ENCODE measurements at places on chromosomes 2 and 18.

DNA sequence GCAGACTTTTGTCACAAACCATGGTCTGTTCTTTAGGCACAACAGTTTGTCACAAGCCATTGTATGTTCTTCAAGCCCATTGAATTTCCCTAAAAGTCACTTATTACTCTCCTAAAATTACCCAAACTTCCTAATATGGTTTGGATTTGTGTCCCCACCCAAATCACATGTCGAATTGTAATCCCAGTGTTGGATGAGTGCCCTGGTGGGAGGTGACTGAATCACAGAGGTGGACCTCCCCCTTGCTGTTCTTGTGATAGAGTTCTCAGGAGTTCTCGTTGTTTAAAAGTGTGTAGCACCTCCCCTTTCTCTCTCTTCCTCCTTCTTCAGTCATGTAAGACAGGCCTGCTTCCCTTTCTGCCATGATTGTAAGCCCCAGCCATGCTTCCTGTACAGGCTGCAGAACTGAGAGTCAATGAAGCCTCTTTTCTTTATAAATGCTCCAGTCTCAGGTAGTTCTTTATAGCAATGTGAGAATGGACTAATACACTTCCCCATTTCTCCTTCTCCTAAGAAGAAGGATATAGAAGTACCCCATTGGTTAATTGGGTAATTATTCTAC lies 11.2 kb upstream of the GYPC start:
- no peak for DNase-seq

GRCh38 chr2:190506666-190507065 lies 27.9 kb downstream of the NEMP2 start:
- no peak for DNase-seq

DNA sequence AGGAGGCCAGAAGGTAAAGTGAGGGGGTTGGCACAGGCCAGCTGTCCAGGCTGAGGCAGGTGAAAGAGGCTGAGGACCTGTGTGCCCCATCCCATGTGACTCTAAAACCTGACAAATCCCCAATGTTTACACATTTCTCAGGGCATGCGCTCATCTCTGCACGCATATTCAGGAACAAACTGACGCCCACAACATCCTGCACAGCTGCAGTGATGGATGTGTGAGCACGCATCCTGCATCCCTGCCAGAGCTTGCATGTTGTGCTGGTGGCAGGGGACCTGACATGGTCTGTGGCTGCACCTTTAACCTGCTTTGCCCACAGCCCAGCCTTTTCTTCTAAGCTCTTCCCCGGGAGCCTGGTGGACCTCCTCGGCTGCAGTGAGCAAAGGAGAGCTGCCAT lies 83.1 kb downstream of the FBXO15 start:
- DNase-seq: no peak

GRCh38 chr2:228793116-228793515 lies 478.0 kb downstream of the PID1 start:
- no peak for DNase-seq

- no peak for DNase-seq
Observed at GRCh38 chr2:3805201-3805939, 102.0 kb downstream of the DCDC2C start.

GRCh38 chr2:215847718-215848117 lies 165.6 kb downstream of the MREG start:
- DNase-seq: no peak

DNA sequence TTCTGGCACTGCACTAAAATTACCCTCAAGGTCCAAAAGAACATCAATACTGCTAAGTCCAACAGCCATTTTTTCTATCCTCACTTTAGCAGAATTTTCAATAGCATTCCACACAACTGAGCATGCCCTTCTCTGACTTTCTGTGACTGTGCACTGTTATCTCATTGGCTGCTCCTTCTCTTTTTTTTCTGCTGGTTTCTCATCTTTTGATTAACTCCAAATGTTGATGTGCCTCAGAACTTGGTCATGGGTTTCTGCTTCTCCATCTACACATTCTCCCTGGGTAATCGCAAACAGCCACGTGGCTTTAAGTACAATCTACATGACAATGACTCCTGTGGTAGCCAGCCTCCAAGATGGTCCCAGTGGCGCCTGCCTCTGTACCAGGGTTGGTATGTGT lies 75.0 kb upstream of the CD226 start:
- no peak for DNase-seq

DNA sequence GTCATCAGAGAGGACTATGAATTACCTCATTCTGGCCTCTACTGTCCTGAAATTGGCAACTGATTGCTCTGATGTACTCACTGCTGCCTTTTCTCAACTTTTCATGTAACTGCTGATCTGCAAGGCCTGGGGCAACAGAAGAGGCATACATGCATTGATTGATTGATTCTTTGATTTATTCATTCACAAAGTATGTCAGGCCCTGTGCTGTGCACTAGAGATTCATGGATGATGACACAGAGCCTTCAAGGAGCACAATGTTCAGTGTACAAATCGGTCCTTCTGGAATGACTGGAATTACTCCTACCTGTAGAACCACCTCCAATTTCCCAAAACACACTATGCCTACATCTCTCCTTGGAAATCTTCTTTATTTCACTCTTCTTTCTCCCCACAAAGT lies 111.3 kb downstream of the LRATD1 start:
- no peak for DNase-seq

DNA sequence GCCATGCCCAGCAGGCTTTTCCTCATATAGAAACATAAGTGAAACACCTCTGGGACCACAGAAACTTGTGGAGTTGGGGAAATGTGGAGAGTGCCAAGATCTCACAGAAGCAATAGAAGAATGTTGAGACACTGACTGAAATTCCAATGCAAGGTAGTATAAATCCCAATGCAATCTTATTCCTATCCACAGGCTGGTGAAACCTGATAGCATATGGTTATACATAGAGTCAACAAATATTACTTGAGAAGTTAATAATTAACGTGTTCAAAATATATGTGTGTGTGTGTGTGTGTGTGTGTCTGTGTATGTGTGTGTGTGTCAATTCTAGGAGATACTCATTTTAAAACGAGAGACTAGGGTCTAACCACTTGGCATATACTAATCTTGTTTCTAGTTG lies 776.8 kb upstream of the ACVR2A start:
- DNase-seq: no peak

- DNase-seq: no peak
Observed at GRCh38 chr18:73408469-73408868, 540.7 kb upstream of the NETO1 start.

DNA sequence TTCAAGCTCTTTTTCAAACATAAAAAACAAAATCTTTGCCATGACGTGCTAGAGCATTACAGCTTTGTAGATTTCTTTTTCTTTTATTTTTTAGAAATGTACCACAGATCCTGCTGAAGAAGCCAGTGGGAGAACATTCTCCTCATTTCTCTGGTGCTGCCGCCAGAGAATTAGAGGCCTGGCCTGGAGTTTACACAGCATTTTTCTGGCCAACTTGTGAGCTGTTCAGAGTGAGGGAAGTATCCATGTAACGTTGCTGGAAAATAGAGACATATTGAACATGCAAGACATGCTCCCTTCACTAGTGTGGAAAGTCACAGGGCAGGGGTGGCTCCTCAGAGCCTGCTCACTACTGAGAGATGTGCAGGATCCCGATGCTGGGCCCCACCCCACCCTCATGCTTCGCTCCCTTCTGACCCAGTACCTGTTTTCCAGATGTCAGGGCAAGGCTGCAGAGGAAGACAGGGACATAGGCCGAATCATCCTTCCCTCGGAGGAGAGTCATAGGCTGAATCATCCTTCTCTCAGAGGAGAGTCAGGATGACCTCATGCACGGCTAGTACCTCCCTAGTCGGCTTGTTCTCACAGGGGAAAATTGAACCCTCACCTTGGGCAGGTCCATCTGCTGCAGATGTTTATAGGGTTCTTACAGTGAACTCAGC lies 298.5 kb downstream of the INSIG2 start:
- DNase-seq: peak; percentile 85

DNA sequence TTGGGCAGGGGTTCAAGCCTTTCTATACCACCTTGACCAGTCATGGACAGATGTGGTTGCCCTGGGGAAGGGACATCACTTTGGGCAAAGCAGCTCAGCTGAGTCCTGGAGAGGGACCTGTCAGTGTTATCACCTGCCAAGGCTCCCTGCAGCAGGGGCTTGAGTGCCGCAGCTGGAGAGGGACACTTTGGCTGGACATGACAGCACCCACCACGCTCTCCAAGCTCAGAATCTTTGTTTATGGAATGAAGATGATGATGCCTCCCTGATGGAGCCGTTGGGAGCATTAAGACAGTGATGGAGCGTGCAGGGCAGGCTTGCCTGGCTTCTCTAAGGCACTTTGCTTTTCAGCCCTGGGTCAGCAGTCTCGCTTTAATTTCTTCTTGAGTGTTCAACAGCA lies 4.3 kb upstream of the TFCP2L1 start:
- no peak for DNase-seq

DNA sequence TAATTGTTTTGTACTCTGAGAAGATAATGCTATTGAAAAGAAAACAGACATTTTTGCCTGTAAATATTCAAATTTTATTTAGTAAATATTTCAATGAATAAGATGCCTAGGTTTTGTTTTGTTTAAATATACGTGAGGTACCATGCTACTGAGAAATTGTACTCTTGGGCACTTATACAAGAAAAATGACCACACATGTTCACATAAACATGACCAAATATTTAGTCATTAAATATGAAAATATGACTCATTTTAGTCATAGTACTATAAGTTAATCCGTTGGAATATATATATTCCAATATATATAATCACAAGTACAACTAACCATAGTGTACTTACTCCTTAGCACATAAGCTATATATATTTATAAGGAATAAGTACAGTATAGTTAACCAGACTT lies 56.7 kb upstream of the ZNF804A start:
- DNase-seq: no peak

DNA sequence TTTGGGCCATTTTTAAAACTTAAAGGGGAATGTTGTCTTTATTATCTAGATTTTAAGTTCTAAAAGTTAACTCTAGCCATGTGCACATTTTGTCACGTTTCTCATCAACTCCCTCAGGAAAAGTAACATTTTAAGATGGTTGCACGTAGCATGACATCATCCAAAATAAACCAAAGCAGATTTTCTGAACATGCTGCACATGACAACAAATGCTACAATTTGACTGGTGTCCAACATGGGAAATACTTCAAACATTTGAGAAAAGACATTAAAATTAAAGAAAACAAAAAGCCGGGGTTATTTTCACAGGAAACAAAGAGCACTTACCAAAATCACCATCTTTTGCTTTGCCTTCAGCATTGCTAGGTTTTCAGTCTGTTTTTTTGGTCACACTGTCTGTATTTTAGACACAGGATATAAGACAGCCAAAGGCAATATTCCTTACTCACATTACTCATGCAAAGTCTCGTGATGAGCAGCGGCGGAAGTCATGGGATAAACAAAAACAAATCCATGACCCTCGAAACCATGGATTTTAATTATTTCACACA lies 51.3 kb upstream of the RND3 start:
- peak; percentile 47 for DNase-seq
